Activated CD4-positive, alpha-beta T cell treated with anti-CD3 and anti-CD28 coated beads for 4 hours (primary cell): ENCODE measurements at places on chromosomes 7 and 10.

- DNase-seq, result no peak
Measured at GRCh38 chr7:100875356-100875751, 451 bp downstream of the SRRT start.

DNA sequence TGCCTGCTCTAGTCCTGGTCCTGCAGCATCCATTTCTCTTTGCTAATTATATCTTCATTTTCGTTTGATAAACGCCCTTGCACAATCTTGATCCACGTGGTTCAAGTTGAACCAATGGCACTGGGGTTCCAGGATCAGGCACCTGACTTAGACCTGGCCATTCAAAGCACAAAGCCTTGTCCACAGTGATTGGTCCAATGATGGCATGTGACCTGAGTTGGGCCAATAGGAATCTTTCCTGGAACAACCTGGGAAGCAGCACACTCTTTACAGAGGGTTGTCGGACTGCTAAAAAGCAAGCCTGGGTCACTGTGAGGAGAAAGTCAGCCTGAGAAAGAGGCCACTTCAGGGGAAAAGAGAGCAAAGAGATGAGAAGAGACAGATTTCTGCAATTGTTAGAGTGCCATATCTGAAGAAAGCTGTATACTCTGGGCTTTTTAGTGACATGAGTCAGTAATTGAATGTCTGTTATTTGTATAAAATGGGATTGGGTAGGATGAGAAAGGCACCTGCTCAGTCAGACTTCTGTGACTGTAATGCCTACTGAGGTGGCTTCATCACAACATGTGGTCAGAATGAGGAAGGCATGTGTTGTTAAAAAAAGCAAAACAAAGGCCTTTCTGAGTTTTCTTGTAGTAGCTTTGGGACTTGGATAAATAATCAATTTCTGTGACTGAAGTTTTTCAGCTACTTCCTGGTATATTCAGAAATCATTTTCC, 4.4 kb upstream of the STEAP4 start:
- no peak for DNase-seq

GRCh38 chr10:51215951-51216834, 141.9 kb downstream of the PRKG1 start:
- DNase-seq, result no peak

DNA sequence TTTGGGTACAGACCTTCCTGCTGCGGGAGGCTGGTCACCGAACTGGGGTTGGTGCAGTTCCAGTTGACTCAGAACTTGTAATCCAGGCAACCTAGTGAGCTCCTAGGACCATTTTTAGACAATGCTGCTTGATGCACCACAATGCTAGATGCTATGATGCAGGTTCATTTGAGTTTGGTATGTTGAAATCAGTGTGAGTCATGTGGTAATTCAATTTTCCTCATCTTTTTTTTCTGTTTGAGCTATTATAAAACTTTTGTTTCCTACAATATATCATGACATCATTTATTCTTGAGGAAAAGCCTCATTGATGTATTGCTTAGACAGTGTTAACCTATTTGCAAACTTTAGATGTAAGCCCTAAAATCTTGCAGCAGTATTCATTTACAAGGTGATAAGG, 40.9 kb upstream of the MTPN start:
- DNase-seq, result no peak

DNA sequence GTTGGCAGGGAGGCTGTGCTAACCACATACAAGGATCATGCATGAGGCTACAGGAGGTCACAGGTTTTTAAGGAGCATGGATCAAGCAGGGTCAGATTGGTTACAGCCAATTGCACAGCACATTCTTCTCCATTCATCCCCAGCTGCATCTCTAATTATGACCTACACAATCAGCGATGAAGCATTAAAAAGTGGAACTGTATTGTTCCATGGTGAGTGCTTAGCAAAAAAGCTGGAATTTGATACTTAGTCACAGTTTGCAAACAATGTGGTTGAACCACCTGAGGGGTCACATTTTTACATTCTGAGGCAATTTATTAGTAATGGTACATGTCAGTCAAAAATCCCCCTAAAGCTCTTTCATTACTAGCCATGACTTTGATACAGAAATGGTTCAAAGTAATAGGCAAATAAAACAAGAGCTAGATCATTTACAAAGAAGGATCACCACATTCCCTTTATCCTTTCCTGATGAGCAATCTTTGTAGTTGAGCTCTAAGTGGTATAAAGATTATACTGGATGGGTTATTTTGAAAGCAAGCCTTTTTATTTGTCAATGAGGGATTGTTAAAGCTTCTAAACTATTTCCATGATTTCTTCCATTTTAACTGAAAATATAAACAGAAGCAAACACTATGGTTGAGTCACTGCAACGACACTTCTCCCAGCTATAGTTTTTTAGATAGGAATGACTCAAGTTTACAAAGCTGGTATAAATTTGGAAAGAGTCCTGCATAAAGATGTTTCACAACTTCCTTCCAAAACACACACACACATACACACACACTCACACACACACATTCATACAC, 217.8 kb upstream of the SEMA3A start:
- DNase-seq, result no peak

- DNase-seq, result no peak
Measured at GRCh38 chr7:43278088-43278644, 165.7 kb downstream of the HECW1 start.

DNA sequence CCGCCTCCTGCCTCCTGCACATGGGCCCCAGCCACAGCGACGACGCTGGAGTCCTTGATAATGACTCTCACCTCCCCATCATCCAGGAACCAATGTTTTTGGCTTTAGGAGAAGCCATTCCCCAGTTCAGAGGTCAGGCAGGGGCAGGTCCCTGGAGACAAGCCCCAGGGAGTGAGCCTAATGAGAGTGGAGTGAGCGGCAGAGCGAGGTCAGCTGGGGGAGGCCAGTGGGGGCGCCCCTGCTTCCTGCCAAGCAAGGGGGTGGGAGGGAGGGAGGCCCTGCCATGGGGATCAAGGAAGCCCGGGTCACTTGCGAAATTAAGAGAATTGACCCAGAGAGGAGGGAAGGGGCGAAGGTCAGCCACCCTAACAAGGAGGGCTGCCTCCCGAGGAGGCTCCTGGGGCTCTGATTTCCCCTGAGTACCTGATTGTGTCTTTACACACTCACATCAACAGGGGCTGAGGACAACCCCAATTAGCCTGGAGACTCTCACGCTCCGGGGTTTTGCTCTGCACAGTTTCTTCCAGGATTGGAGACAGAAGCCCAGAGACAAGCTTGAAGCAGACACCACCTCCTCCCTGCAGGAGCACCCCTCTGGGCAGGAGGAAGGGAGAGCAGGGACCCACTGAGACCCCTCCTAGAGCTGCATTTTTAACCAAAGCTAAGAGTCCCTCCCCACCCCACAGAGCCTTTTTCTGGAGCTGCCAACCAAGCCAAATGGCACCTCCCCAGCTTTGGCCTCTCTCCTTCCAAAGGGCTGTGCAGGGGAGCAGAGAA, 112.1 kb downstream of the COL13A1 start:
- DNase-seq, result no peak

- DNase-seq, result no peak
Measured at GRCh38 chr10:101305320-101306241, 48.4 kb upstream of the BTRC start.
